Activated naive CD8-positive, alpha-beta T cell treated with anti-CD3 and anti-CD28 coated beads for 36 hours (primary cell): ENCODE measurements at places on chromosomes 16 and 17. TPM values are rescaled to one million over a fixed set of nuclear protein-coding genes. Genes with fewer than 3 reads are reported as not detected.

Gene SCGB1C2
- total RNA-seq: not detected

Gene CD19
- 2.1 TPM for total RNA-seq

Gene TBX2
- total RNA-seq: not detected

Gene TERB1
- not detected for total RNA-seq

Gene HNF1B
- 2.3 TPM for total RNA-seq

Gene EPX
- not detected for total RNA-seq
